ENCODE measurements at places on chromosomes 12 and 14.

DNA sequence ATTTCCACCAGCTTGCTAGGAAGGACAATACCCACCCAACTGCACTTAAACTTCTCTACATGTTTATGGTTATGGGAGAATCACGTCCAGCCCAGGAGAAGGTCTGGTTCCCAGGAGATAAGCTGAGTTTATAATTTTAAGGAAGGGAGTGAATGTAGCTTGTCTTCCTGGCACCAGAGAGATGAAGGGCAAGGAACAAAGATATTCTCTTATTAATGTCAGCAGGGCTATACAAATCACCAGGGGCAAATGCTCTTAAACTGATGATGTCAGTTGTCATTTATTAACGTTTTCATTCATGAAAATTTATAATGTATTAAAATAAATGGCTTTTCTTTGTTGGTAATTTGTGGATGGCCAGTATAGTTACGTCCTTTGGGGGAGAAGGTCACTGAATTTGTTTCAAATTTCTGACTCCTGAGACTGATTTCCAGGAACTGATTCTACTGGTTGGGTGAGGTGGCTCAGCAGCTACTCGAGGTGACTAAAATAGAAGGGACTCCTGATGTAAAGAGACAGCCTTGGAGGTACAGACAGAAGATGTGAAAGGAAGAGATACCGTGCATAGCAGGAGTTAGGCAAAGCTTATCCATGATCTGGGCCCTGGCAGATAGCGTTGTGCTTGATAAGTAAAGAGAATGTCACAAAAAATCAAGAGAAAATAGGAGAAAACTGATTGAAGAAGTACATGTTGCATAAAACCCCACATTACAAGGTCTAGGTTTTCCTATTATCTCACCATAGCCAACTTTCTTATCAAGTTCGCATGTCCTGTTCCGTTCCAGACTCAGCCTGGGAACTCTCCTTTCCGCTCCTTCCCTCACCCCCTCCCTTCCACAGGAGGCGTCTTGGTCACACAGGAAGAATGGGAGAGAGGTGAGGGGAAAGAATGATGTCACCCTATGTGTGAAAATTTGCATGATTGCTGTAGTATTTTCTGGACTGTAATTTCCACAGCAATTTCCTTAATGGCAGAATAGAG is 367.1 kb upstream of the FAR2 start:
- no peak for DNase-seq

DNA sequence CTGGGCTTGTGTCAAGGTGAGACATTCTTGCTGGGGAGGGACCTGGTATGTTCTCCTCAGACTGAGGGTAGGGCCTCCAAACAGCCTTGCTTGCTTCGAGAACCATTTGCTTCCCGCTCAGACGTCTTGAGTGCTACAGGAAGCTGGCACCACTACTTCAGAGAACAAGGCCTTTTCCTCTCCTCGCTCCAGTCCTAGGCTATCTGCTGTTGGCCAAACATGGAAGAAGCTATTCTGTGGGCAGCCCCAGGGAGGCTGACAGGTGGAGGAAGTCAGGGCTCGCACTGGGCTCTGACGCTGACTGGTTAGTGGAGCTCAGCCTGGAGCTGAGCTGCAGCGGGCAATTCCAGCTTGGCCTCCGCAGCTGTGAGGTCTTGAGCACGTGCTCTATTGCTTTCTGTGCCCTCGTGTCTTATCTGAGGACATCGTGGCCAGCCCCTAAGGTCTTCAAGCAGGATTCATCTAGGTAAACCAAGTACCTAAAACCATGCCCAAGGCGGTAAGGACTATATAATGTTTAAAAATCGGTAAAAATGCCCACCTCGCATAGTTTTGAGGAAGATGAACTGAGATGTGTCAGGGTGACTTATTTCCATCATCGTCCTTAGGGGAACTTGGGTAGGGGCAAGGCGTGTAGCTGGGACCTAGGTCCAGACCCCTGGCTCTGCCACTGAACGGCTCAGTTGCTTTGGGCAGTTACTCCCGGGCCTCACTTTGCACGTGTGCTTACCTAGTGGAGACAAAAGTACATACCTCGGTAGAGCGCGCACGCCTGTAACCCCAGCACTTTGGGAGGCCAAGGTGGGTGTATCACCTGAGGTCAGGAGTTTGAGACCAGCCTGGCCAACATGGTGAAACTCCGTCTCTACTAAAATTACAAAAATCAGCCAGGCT is 4.3 kb downstream of the GAPDH start:
- no peak for DNase-seq

DNA sequence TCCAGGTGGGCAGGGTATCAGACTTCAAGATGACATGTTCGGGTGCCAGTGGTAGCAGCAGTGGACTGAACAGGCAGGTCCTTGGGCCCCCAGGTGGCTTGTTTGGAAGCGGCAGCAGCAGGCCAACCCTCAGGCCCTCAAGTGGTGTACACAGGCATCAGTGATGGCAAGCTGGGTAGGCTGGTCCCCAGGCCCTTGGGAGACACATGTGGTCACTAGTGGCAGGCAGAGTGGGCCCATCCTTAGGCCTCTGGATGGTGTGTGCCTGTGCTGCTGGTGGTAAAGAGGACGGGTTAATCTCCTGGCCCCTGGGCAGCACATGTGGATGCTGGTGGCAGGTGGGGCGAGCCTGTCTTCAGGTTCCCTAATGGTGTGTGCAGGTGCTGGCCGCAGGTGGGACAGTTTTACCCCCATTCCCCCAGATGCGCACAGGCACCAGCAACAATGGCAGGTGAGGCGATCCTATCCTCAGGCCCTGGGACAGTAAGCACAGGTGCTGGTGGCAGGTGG is 8.0 kb downstream of the OAS2 start:
- no peak for DNase-seq

GRCh38 chr14:68401855-68402254 is 391.0 kb downstream of the ZFP36L1 start:
- DNase-seq, result no peak

DNA sequence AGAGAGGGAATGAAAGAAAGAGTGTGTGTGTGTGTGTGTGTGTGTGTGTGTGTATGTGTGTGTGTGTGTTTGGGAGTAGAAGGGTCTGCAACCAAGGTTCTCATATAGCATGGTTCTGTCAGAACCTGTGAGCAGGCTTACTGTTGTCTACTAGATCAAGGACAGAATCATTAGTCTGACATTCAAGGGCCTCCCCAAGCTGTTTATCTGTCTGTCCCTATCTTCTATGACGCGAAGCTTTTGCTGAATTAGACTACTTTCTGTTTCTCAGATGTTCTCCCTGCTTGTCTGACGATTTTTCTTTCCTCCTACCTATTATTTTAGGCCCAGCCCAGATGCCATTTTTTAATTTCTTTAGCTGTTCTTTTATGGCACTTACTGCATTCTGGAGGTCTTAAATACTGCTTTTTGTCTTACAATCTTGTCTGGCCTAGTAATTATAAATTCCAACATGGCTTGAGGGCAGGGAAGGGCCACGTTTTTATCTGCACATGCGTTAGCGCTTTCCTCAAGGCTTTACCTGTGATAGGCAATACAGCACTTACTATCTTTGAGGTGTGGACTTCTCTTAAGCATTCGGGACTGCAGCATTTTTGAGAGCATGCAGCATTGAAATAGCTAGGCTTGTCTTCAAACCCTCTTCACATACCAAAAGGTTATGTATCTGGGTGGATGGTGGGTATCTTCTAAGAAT is 150.2 kb downstream of the TTLL5 start:
- DNase-seq, result no peak

DNA sequence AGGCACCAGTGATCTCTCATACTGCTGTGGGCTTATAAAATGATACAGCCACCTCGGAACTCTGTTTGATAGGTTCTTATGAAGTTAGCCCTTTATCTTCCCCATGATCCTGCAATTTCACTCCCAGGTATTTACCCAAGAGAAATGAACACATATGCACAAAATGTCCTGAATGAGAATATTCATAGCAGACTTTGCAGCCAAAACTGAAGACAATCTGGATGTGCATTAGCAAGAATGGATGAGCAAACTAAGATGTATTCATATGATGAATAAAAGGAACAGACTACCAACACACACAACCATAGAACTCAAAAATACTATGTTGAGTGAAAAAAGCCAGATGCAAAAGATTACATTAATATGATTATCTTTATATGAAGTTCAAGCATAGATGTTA is 66.7 kb downstream of the KCNA5 start:
- DNase-seq, result no peak

DNA sequence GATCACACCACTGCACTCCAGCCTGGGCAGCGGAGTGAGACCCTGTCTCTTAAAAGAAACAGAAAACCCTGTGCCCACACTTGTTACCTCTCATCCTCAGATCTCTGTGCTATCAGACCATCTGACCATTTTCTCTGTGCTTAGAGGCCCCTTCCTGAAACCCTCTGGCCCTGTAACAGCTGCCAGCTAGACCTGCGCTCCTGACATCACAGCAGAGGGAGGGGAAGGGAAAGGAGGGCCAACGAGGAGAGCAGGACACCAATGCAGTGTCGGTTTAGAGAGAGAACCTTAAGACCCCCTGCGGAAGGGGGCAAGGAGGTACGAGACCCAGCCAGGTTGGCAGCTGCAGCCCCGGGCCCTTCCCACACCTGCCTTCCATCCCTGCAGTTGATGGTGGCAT is 42.4 kb downstream of the SLC8B1 start:
- DNase-seq, result no peak

DNA sequence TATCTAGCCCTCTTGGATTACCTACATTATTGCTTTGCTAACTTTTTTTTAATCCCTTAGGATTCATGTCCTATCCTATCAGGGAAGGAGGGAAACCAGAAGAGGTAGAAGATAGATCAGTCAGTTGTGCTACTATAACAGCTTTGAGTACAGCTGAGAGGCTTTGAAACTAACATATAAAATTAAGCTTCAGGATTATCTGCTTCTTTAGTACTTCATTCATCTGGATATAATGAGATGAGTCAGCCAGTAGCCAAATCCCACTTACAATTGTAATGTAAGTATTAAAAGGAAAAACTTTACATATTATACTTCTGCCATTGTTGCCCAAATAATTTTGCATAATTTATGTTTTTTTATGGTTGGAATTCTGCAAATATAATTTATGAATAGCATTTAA is 33.4 kb upstream of the ANO6 start:
- DNase-seq, result no peak

DNA sequence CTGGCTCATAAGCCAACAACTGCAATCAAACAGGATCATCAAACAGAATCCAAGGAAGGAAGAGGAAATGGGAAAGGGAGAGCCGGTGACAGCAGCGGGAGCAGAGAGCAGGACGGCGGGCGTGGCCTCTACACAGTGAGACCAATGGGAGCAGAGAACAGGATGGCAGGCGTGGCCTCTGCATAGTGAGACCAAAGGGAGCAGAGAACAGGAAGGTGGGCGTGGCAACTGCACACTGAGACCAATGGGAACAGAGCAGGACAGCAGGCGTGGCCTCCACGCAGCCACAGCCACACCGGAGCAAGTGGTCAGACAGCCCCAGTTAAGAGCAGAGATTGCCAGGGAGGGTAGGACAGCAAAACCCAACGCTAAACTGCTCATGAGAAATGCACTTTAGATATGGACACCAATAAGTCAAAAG is 16.4 kb downstream of the LRCOL1 start:
- peak; percentile 36 for DNase-seq

DNA sequence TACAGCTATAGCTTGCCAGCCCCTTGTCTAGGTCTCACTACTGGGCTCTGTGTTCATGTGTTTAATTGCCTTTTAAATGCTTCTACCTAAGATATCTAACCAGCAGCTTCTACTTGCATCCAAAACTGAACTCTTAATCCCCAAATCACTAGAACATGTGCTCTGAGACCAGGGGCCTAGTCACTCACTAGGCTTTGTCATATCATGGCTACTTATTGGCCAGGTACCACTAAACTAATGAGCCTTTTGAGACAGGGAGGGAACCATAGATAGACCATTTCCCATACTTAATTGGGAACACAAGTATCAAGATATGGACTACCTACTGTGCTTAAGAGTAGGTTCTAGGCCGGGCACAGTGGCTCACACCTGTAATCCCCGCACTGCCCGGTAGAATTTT is 6.5 kb downstream of the HSP90B1 start:
- DNase-seq, result no peak

GRCh38 chr12:131832321-131833231 is 4.4 kb downstream of the MMP17 start:
- DNase-seq, result no peak

GRCh38 chr12:107064687-107065086 is 28.7 kb downstream of the CRY1 start:
- DNase-seq, result no peak

GRCh38 chr14:104103061-104103445 is 17.6 kb downstream of the ASPG start:
- no peak for DNase-seq

DNA sequence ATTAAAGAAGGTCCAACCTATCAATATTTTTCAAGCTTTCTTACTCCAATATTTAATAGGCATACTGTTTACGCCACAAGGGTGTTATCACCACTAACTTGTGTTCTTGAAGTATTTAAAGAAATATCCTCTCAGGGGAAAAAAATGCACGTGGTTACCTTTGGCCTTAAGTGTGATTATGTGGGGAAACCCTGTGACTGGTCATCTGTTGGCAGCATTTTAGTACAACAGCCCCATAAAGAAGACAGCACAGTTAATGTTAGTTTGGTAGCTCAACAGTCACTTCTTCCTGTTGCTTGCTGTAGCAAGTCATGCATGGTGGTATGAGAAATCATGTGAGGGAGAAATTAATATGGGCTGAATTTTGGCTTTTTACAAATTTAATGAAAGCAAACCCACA is 1021.5 kb upstream of the TMEM132C start:
- no peak for DNase-seq

GRCh38 chr14:101808020-101808641 is 46.6 kb downstream of the PPP2R5C start:
- no peak for DNase-seq

DNA sequence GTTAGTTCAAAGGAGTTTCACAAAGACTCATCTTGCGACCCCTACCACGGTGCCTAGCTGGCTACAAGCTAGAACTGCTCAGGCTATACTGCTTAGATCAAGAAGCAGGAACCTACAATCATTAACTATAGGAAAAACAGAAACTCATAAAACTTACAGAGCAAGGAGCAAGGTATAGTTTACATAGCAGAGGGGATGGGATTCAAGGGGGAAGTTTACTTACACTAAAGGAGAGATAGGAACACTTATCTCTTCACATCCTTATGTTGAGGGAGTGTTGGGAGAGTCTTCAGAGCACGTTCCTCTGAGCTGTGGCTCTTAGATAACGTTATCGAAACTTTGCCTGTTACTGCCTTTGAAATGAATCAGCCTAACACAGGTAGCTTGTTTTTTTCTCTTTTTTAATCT is 58.1 kb downstream of the FSCB start:
- no peak for DNase-seq

- DNase-seq, result peak; percentile 63
Observed at GRCh38 chr12:55073043-55074022, 52.9 kb upstream of the OR9K2 start.

Data from AML-193 (cell line).